ENCODE measurements at places on chromosomes 5 and 9. TPM values are rescaled to one million over a fixed set of nuclear protein-coding genes. Genes with fewer than 3 reads are reported as not detected.

GDA gene
- total RNA-seq, result not detected

TMEM171 gene
- not detected for total RNA-seq

GRCh38 chr5:79135790-79136553 is 24.4 kb downstream of the BHMT start:
- no peak overlapping the region for H3K27ac ChIP-seq
- no peak for DNase-seq
- no peak overlapping the region for H3K4me3 ChIP-seq
- peaks cover 9% of the 10 kb centered on the region for H3K4me1 ChIP-seq
- H3K27me3 ChIP-seq, result no peaks in the 10 kb centered on the region
- no peaks in the 10 kb centered on the region for H3K36me3 ChIP-seq

KIF24 gene
- 0.25 TPM for total RNA-seq

DNA sequence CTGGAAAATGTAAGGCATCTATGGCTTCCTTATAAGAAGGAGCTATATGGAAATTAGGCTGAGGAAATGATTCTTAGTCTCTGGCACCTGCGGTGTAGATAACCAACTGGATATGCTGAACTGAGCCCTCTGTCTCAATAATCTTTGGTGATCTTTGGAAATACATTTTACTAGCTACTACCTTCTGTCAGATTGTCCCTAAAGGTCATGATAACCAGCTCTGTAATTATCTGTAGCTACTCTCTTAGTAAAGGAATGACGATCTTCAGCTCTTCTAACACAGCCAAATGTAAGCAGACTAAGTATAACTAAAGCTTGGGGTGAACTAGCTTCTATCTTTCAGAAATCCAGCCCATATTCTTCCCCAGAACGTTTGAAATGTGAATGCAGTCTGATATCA is 124.9 kb upstream of the GRHPR start:
- H3K27ac ChIP-seq, result no peak overlapping the region
- no peaks in the 10 kb centered on the region for H3K36me3 ChIP-seq
- H3K27me3 ChIP-seq, result no peaks in the 10 kb centered on the region
- H3K4me1 ChIP-seq, result peaks cover 37% of the 10 kb centered on the region
- H3K4me3 ChIP-seq, result no peak overlapping the region

ABHD17B gene
- 27.8 TPM for total RNA-seq

- H3K36me3 ChIP-seq, result no peaks in the 10 kb centered on the region
- H3K27ac ChIP-seq, result no peak overlapping the region
- H3K4me3 ChIP-seq, result no peak overlapping the region
- no peaks in the 10 kb centered on the region for H3K4me1 ChIP-seq
- no peaks in the 10 kb centered on the region for H3K27me3 ChIP-seq
- no peak for DNase-seq
Observed at GRCh38 chr9:19445452-19445851, 36.6 kb downstream of the ACER2 start.

CCNJL gene
- not detected for total RNA-seq

DNA sequence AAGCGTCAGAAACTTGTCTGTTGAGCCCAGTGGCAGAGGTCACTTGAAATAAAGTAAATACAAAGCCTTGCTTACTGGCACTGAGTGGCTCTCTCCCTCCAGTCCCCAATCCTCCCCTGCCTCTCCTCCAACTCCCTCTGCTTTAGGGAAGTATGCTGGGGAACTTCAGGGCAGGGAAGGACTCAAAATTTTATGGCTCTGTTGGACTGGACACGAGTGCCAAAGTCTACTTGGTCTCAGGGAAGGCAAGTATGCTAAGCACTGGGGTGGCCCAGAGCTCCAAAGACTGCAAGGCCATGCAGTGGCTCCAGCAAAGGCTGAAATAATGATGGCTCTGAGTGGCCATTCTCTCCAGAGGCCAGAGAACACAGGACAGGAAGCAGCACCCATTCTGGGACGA is 9.6 kb downstream of the PLGRKT start:
- peaks cover 14% of the 10 kb centered on the region for H3K36me3 ChIP-seq
- H3K27ac ChIP-seq, result no peak overlapping the region
- H3K27me3 ChIP-seq, result no peaks in the 10 kb centered on the region
- H3K4me1 ChIP-seq, result no peaks in the 10 kb centered on the region
- H3K4me3 ChIP-seq, result no peak overlapping the region

DNA sequence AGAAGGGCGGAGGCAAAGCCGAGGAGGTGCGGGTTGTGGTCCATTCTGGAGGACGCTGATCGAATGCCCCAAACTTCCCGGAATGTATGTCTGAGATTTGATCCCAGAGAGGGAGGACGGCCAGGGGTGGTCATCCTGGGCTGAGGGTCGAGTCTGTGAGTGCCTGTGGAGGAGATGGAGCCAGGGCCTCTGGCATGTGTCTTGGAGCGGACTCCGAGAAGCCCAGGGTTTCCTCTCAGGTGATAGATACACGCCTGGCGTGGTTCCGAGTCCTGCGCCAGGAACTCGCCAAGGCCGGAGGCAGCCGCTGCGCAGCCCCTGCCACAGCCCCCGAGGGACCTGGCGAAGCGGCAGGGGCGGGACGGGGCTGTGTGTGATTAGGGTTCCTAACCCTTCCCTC is 363 bp downstream of the ZNF454 start:
- H3K36me3 ChIP-seq, result no peaks in the 10 kb centered on the region
- no peak overlapping the region for H3K27ac ChIP-seq
- no peak overlapping the region for H3K4me3 ChIP-seq
- no peaks in the 10 kb centered on the region for H3K27me3 ChIP-seq
- no peak for DNase-seq

ASTN2 gene
- 5.0 TPM for total RNA-seq

GRCh38 chr9:136135326-136136126 is 16.9 kb upstream of the TMEM250 start:
- no peaks in the 10 kb centered on the region for H3K27me3 ChIP-seq
- no peak for DNase-seq
- H3K4me3 ChIP-seq, result no peak overlapping the region
- no peaks in the 10 kb centered on the region for H3K36me3 ChIP-seq

- H3K27ac ChIP-seq, result no peak overlapping the region
- H3K4me1 ChIP-seq, result no peaks in the 10 kb centered on the region
- no peaks in the 10 kb centered on the region for H3K27me3 ChIP-seq
- no peaks in the 10 kb centered on the region for H3K36me3 ChIP-seq
Observed at GRCh38 chr9:72390907-72391306, 25.9 kb upstream of the ZFAND5 start.

GRCh38 chr5:58987193-58987592 is 404.3 kb downstream of the RAB3C start:
- DNase-seq, result no peak
- H3K36me3 ChIP-seq, result peaks cover 11% of the 10 kb centered on the region
- H3K27me3 ChIP-seq, result no peaks in the 10 kb centered on the region
- H3K4me1 ChIP-seq, result no peaks in the 10 kb centered on the region

PRRT1B gene
- not detected for total RNA-seq

- H3K4me3 ChIP-seq, result no peak overlapping the region
- no peaks in the 10 kb centered on the region for H3K27me3 ChIP-seq
- no peak overlapping the region for H3K27ac ChIP-seq
- H3K4me1 ChIP-seq, result no peaks in the 10 kb centered on the region
- no peak for DNase-seq
Observed at GRCh38 chr5:41371738-41372137, 138.7 kb downstream of the PLCXD3 start.

DNA sequence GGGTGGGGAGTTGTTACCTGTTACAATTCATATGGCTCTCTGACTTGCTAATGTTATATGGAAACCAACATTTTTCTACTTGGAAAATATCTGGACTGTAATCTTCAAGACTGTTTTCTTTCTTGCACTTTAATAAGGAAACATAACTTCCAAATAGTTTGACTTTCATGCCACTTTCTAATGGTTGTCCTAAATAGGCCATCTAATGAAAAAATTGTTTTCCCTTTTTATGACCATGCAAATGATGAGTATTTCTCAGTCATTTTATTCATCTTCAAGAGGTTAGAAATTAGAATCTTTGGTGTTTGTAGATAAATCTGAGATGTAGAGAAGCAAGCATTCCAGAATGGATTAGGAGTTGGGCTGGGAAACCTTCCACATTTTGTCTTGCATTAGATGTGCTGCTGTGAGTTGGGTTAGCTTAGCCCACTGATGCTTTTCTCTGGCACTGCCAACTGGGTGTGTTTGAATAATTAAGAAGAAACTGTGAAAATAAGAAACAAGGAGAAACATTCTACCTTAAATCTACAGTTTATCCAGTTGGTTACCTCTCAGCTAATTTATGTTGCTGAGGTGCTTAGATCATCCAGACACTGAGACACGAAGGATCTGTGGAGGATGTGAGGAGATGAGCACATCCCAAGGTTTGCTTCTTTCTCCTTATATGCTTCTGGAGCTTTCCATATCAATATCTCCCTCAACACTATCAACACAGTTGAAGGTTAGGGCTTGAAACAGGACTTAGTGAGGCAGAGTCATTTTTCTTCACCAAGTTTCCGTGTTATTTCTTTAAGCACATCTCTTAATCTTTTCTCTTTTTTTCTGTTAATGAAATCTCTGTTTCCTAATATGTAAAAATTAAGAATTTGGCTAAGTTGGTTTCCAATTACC is 2.7 kb downstream of the RASGRF2 start:
- peaks cover 15% of the 10 kb centered on the region for H3K4me1 ChIP-seq
- H3K4me3 ChIP-seq, result peak overlapping the region; percentile 47
- H3K27ac ChIP-seq, result peak overlapping the region; percentile 5
- H3K27me3 ChIP-seq, result peaks cover 30% of the 10 kb centered on the region

PFN3 gene
- total RNA-seq, result not detected

SLC34A3 gene
- not detected for total RNA-seq

SPATA31E1 gene
- total RNA-seq, result not detected

LCNL1 gene
- not detected for total RNA-seq

- no peak overlapping the region for H3K27ac ChIP-seq
- no peak for DNase-seq
- H3K27me3 ChIP-seq, result no peaks in the 10 kb centered on the region
Observed at GRCh38 chr9:16275795-16276624, 594.5 kb downstream of the BNC2 start.

DNA sequence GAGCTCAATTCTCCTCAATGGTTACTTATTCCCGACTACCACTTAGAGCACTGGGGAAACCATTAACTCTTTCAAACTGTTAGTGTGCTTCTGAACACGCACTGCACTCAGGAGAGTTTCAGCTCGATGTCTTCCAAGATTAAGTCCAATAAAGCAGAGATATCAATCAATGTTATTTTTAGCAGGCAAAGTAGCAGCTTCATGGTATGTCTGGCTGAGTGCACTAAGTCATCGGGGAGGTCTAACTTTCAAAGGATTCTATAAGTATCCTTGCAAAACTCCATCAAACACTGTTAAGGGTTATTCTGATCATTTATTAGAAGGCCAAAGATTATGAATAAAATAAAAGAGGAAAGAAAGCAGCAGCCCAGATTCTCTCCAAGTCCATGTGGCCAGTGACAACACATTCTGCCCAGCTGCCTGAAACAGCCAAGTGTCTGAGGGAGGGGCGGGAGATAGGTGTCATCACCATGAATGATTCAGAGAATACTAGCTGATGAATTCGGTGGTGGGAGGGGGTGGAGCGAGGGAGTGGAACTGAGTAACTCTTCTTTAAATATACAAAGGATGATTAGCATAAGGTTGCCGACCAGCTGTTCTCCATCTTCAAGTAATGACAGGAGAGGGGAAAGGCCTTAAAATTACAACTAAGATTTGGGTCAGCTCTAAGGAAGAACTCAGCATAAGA is 21.3 kb downstream of the NREP start:
- DNase-seq, result no peak
- H3K27ac ChIP-seq, result no peak overlapping the region
- no peak overlapping the region for H3K4me3 ChIP-seq
- no peaks in the 10 kb centered on the region for H3K4me1 ChIP-seq

- no peaks in the 10 kb centered on the region for H3K4me1 ChIP-seq
- no peaks in the 10 kb centered on the region for H3K36me3 ChIP-seq
- H3K27ac ChIP-seq, result no peak overlapping the region
- no peak for DNase-seq
Observed at GRCh38 chr9:13804532-13804931, 509.4 kb downstream of the NFIB start.

DNA sequence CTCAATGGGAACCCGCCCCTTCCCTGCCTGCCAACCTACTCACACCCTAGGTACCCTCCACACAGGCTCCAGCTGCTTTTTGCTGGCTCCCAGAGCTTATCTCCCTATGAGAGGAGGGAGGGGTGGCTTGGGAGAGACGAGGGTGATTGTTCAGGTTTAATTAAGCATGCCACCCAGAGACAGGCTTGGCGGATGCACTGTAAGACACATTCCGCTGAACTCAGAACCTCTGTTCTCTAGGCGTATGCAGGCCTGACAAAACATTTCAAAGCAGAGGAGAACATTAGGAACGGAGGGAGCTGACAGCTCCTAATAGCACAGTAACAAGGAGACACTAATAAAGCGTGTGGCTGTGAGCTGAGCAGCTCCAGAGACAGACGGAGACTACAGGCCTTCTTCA is 80.1 kb downstream of the TRIM32 start:
- no peak for DNase-seq
- no peaks in the 10 kb centered on the region for H3K4me1 ChIP-seq
- no peaks in the 10 kb centered on the region for H3K36me3 ChIP-seq
- H3K4me3 ChIP-seq, result no peak overlapping the region
- H3K27me3 ChIP-seq, result peaks cover 10% of the 10 kb centered on the region
